Stimulated activated CD8-positive, alpha-beta memory T cell treated with anti-CD3 and anti-CD28 coated beads, Interleukin-15, amount 100 ng/mL, for 24 hours (primary cell): ENCODE measurements at places on chromosomes 4 and X.

DNA sequence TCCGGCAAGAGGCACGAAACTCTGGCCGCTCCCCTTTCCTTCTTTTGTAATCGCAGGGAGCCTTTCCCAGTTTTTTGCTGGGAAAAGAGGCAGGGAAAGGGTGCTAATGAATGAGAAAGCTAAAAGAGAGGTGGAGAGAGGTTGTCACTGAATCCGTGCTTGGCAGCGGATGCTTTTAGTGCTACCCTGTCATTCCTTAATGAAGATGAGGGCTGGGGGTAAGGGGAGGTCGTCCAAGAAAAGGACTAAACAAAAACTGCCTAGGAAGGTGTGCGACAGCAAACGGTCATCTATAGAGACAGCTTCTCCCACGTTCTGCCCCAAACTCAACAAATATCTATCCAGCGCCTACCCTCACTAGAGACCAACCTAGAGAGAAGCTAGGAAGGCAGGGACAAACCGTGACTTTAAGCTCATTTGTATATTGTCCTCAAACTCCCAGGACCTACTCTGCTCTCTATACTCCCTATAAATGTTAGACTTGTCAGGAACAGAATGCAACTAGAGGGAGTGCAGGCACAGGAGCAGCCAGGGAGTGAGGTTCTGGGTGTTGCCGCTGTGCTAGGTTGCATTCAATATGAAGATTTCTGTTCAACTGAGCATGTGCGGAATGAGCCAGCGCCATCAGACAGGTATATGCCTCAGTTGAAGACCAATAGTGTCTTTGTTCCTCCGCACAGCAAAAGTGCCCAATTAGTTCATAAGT, 777 bp upstream of the CASK start:
- DNase-seq, result no peak

GRCh38 chrX:129574214-129574613, 34.2 kb downstream of the OCRL start:
- no peak for DNase-seq

- DNase-seq, result no peak
Observed at GRCh38 chr4:151202851-151203455, 74.0 kb upstream of the PRSS48 start.

GRCh38 chrX:31038575-31039326, 33.1 kb downstream of the FTHL17 start:
- no peak for DNase-seq

GRCh38 chrX:68914479-68914946, 85.7 kb downstream of the EFNB1 start:
- DNase-seq, result no peak

DNA sequence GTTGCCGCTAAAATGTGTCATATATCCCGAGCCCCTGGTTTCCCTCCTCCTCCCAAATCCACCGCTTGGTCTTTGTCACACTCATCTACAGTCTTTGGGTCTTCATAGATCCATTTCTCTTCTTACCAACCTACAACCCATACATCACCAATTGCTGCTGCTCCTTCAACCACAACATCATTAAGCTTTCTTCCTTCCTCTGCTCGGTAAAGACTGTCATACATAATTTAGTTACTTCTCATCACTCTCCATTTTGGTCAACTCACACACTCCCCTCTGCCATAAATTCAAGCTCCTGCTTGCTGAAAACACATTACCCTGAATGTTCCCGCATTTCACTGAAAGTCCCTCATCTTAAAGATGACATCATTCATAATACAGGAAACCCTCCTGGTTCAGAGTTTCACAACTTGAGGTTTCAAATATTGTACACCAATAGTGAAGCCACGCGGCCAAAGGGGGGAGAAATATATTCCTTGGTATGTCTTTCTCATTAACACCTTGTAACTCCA, 1.7 kb upstream of the DCTD start:
- DNase-seq, result no peak

GRCh38 chrX:30900227-30900626, 11.2 kb upstream of the TAB3 start:
- no peak for DNase-seq

DNA sequence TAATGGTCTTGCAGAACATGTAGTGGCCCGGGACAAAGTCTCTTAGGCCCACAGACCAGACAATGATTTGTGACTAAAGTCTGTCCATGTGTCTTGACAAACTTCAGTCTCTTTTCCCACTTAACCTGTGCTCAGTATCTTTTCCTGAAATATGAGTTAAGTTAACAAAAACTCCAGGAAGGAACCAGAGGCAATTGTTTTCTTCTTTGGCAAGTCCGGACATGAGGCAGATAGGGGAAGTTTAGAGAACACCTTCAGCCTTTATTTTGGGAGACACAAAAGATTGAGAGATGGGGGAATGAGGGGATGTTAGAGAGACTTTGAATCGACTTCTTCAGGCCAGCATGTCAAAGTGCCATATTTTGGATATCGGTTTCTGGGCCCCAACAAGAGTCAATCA, 80.2 kb upstream of the FRMPD4 start:
- no peak for DNase-seq

DNA sequence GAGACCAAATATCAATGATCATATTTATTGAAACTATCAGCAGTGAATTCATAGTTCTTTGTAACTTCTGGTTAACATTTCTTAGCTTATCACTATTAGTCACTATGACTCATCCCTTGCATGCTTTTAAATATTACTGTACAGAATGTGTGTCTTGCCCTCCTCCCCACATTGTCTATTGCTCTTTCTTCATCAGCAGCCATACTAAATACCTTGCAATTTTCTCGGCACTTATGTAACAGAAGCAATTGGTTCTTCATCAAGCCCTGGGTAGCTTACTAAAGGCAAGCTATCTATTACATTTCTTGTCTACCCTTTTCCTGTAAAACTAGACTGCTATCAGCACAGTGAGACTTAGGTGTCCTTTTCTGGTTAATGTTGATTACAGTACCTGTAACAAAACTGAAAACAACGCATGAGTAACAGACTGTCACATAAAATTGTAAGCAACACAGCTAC, 8.2 kb downstream of the KLHL4 start:
- DNase-seq, result no peak

- no peak for DNase-seq
Observed at GRCh38 chrX:56228914-56229313, 3.2 kb upstream of the KLF8 start.

- DNase-seq, result no peak
Observed at GRCh38 chr4:169986369-169986768, 39.8 kb downstream of the MFAP3L start.

DNA sequence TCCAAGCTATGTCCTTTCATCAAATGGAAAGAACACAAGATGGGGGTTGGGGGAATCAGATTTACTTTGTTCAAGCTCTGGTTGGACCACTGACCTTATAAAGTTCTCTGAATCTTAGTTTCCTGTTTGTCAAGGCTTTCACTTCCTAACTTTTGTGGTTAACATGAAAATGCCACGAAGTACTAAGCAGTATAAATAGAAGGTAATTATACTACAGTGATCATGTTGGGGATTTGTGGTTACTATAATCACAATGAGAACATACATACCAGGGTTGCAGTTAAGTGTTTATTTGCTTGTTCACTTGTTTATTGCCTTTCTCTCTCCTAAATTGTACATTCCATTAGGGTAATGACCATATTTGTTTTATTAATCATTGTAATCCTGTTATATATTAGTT, 53.2 kb downstream of the SPRY1 start:
- no peak for DNase-seq

- DNase-seq, result no peak
Observed at GRCh38 chrX:83260288-83260687, 247.8 kb upstream of the POU3F4 start.

GRCh38 chr4:16194214-16194613, 32.1 kb downstream of the TAPT1 start:
- DNase-seq, result no peak

DNA sequence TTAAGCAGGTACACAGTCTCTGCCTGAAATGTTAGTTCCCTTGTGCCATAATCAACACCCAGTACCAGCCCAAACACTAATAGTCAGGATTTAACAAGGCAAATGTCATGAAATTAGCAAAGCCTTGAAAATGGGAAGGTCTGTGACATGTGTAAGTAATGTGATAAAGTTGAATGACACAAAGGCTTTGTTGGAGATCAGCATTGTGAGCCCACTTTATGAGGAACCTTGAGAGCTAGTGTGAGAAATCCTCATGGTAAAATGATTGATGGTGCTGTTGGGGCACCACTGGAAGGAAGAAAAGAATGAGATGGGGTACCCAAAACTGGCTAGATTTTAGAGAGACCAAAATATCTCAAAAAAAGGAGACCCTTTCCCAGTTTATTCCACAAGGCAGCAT, 3.3 kb upstream of the LIN54 start:
- DNase-seq, result no peak

GRCh38 chr4:10006231-10006600, 15.1 kb downstream of the SLC2A9 start:
- DNase-seq, result no peak

- no peak for DNase-seq
Observed at GRCh38 chr4:7322166-7322991, 112.4 kb downstream of the PSAPL1 start.

- no peak for DNase-seq
Observed at GRCh38 chr4:41202820-41203568, 11.3 kb downstream of the APBB2 start.

- DNase-seq, result no peak
Observed at GRCh38 chr4:152342293-152342692, 193.6 kb downstream of the FBXW7 start.

GRCh38 chr4:108029731-108030130, 40.0 kb downstream of the HADH start:
- no peak for DNase-seq

- DNase-seq, result no peak
Observed at GRCh38 chrX:111006116-111006515, 89.9 kb upstream of the PAK3 start.

GRCh38 chr4:86554646-86555045, 39.5 kb upstream of the PTPN13 start:
- no peak for DNase-seq

- no peak for DNase-seq
Observed at GRCh38 chr4:102493794-102494193, 7.4 kb upstream of the NFKB1 start.

- DNase-seq, result no peak
Observed at GRCh38 chr4:8129785-8130184, 28.8 kb downstream of the ABLIM2 start.

GRCh38 chr4:103095080-103095479, 4.6 kb downstream of the BDH2 start:
- no peak for DNase-seq

- DNase-seq, result no peak
Observed at GRCh38 chr4:11624370-11624769, 195.7 kb upstream of the HS3ST1 start.

DNA sequence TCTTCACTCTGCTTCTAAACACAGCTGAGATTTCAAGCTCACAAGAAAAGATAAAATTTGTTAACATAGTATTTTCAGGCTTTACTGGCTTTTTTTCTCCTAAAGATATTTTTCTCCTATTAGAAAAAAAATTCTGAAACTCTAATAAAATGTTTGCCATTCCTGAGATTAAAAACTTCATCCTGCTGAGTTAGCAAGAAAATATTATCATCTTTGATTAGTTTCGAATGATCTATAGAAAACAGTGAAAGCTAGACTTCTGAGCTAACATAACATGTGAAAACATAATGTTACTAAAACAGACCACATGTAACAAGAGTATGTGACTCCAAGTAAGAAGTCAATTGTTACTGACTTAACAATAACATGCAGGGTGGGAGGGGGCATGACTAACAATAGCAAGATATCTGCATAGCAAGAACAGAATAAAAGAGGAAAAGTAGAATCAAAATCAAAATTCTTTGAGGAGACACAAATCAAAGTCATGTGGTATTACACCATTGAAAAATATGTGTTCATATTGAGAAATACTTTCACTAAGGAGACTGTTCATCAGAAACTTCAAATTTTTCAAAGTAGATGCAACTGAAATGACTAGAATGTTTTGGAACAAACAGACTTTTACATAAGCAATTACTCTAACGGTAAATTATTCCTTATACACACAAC, 14.5 kb downstream of the TBCK start:
- DNase-seq, result no peak

GRCh38 chr4:73028621-73029020, 40.9 kb downstream of the COX18 start:
- DNase-seq, result no peak

GRCh38 chr4:114677346-114677979, 78.9 kb downstream of the UGT8 start:
- DNase-seq, result no peak

GRCh38 chrX:107589243-107589642, 39.1 kb upstream of the PRPS1 start:
- no peak for DNase-seq

GRCh38 chr4:6121941-6122340, 78.4 kb downstream of the JAKMIP1 start:
- no peak for DNase-seq

- DNase-seq, result no peak
Observed at GRCh38 chr4:91838181-91838861, 465.4 kb upstream of the GRID2 start.

- no peak for DNase-seq
Observed at GRCh38 chr4:70687392-70687791, 940 bp upstream of the UTP3 start.

GRCh38 chrX:151725338-151725614, 9.3 kb upstream of the CNGA2 start:
- no peak for DNase-seq

DNA sequence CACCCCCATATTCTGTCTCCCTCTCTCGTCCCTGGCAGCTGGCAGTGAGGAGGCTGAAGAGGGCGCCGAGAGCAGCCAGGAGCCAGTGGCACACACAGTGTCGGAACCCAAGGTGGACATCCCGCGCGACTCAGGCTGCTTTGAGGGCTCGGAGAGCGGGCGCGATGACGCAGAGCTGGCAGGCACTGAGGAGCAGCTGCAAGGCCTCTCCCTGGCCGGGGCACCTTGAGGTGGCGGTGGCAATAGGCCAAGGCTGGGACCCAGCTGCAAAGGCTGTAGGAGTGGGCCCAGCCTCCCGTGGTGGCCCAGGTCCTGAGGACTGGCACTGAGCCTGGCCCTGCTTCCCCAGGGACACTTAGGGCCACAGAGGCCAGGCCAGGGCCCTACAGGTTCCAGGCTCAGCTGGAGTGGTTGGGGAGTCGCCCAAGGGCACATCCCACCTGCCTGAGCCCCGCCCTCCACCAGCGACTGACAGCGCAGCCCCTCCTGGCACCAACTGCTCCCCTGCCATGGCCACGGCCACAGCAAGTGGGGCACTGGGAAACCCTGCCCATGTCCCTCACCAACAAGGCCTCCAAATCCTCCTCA, 13.9 kb downstream of the SASH3 start:
- DNase-seq, result no peak

GRCh38 chr4:119266153-119266552, 53.6 kb downstream of the USP53 start:
- DNase-seq, result no peak

DNA sequence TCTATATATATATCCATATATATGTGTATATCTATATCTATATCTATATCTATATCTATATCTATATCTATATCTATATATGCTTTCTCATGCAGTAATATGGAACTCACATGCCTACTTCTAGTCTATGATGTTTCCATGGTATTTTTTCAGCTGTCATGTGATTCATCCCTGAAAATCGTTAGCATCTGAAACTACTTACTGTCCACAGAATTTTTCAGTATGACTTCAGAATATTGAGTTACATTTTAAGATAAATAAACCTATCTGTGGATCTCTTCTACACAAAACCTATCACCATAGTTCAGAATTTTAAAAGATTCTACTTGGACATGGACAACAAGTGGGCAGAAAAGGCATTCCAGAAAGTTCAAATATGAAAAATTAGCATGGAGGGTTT, 855.1 kb upstream of the INTU start:
- DNase-seq, result no peak
